ENCODE measurements at places on chromosomes 11 and 22. TPM values are rescaled to one million over a fixed set of nuclear protein-coding genes. Genes with fewer than 3 reads are reported as not detected.

GRCh38 chr22:22171357-22172218 is 73.0 kb upstream of the VPREB1 start:
- no peak overlapping the region for H3K27ac ChIP-seq
- no peaks in the 10 kb centered on the region for H3K27me3 ChIP-seq
- H3K4me3 ChIP-seq: no peak overlapping the region
- DNase-seq: no peak
- no peaks in the 10 kb centered on the region for H3K36me3 ChIP-seq

- H3K4me1 ChIP-seq: no peaks in the 10 kb centered on the region
- no peaks in the 10 kb centered on the region for H3K27me3 ChIP-seq
- DNase-seq: no peak
- no peak overlapping the region for H3K4me3 ChIP-seq
These were observed 1652.8 kb downstream of the LRRC4C start for GRCh38 chr11:39806652-39807051.

INTS4 gene
- total RNA-seq: 21.5 TPM

DNA sequence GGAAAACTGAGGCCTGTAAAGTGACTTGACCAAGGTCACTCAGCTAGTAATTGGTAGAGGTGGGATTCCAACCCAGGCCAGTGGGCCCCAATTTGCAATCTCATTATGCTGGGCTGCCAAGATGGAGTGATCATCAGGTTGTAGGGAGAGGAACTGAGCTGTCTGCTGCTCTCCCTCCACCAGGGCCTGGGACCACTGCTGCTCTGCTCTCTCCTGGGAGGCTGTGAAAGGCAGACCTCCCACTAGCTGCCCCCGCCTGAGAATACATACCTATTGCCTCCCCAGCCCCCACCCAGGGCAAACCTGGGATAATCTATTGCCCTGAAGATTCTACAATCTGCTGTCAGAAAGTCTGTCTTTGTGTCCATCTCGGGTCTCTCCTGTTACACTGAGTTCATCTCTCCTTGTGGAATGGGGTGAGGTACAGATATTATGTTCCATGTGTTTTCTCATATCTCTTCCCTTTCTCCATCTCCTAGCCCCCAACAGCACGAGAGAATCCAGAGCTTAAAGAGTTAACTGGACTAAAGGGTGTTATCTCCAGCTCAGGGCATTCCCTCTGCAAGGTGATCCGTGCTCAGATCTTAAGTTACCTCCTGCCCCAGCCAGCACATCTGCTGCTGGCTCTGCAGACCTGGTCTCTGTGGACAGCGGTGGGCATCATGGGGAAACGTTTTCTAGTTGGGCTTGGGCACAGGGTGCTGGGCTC is 5.6 kb downstream of the NECTIN1 start:
- no peaks in the 10 kb centered on the region for H3K36me3 ChIP-seq
- no peak overlapping the region for H3K4me3 ChIP-seq
- no peak overlapping the region for H3K27ac ChIP-seq
- peaks cover 12% of the 10 kb centered on the region for H3K4me1 ChIP-seq
- H3K27me3 ChIP-seq: no peaks in the 10 kb centered on the region
- DNase-seq: no peak

RIBC2 gene
- total RNA-seq: 6.7 TPM

ANKRD13D gene
- 39.5 TPM for total RNA-seq

- H3K36me3 ChIP-seq: no peaks in the 10 kb centered on the region
- H3K4me3 ChIP-seq: no peak overlapping the region
- peak; percentile 53 for DNase-seq
- no peak overlapping the region for H3K27ac ChIP-seq
- no peaks in the 10 kb centered on the region for H3K27me3 ChIP-seq
- no peaks in the 10 kb centered on the region for H3K4me1 ChIP-seq
These were observed 11.7 kb downstream of the RASD2 start for GRCh38 chr22:35552196-35552842.

- no peak for DNase-seq
- H3K36me3 ChIP-seq: no peaks in the 10 kb centered on the region
- H3K27ac ChIP-seq: no peak overlapping the region
- H3K4me3 ChIP-seq: no peak overlapping the region
These were observed 242.1 kb downstream of the BUD13 start for GRCh38 chr11:116530705-116531104.

C22orf23 gene
- total RNA-seq: not detected

GRCh38 chr11:128827191-128827893 is 39.8 kb downstream of the KCNJ1 start:
- DNase-seq: no peak
- no peak overlapping the region for H3K27ac ChIP-seq
- no peaks in the 10 kb centered on the region for H3K27me3 ChIP-seq
- H3K4me3 ChIP-seq: no peak overlapping the region

DNA sequence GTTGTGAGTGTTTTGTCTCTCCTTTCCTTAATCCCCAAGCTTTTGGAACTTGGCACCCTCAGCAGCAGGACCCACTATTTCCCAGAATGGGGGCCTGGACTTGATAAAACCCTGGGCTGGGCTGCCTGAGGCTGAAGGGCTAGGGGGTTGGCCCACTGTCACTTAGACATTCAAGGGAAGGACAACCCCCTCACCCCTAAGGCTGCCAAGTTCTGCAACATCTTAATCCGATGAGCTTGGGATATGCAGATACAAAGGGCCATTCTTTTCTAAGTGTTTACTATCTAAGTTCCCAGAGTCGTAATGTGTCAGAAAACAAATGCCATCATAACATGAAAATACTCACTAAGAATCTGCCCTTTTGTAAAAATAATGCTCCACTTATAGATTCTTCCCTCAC is 42.9 kb downstream of the IRAG1 start:
- no peaks in the 10 kb centered on the region for H3K4me1 ChIP-seq
- H3K27me3 ChIP-seq: no peaks in the 10 kb centered on the region
- no peaks in the 10 kb centered on the region for H3K36me3 ChIP-seq
- no peak for DNase-seq
- H3K27ac ChIP-seq: no peak overlapping the region

GAL3ST1 gene
- 18.8 TPM for total RNA-seq

DNA sequence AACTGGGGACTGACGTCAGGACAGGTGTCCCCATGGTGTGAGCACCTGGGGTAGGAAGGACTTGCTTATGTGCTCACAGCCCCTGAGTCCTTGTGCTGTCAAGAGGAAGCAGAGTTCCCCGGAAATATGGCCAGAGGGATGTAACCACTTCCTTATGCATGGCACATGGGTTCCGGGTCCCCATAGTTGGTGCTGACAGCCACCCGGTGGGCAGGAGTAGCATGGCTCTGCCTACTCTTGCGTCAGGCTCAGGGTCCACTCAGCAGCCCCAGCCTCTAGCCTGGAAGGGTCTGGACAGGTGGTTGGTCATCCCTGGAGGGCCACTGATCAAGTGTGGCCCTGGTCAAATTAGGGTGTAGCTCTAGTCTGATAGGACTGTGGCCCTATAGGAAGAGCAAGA is 42.8 kb upstream of the CCND1 start:
- DNase-seq: no peak
- no peak overlapping the region for H3K4me3 ChIP-seq
- no peaks in the 10 kb centered on the region for H3K36me3 ChIP-seq
- H3K4me1 ChIP-seq: no peaks in the 10 kb centered on the region
- H3K27ac ChIP-seq: no peak overlapping the region
- no peaks in the 10 kb centered on the region for H3K27me3 ChIP-seq

DNA sequence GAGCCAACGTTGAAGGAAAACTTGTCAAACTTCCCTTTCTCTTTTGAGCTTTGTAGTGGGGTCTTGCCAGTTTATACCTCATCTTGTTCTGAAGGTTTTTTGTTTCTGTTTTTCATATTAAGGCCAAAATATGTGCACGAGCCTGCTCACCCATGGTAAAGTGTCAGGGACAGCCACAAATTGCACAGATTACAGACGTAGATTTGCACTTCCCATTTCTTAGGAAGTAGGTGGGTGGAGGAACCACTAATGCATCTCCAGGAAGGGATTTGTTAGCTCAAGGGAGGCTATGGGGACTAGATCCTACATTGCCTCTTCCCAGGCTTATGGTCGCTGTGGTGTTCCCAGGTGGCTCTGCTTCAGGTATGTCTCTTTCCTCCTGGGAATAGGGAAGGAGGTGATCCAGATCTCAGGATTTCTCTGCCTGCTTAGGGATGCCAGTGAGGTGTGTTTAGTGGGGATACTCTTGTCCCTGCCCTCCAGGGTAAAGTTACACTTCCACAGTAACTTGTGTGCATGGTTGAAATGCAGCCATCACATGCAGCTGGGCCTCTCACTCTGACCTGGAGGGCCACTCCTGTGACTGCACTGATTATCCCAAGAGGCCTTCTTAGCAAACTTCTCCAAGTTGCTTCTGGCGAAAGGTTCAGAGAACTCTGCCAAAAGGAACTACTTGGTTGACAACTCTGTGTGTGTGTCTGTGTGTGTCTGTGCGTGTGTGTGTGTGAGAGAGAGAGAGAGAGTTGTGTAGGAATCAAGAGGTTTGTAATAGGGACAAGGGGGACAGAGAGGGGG is 9.8 kb downstream of the PPFIBP2 start:
- no peaks in the 10 kb centered on the region for H3K4me1 ChIP-seq
- no peaks in the 10 kb centered on the region for H3K36me3 ChIP-seq
- no peak for DNase-seq
- H3K4me3 ChIP-seq: no peak overlapping the region
- no peak overlapping the region for H3K27ac ChIP-seq

DNA sequence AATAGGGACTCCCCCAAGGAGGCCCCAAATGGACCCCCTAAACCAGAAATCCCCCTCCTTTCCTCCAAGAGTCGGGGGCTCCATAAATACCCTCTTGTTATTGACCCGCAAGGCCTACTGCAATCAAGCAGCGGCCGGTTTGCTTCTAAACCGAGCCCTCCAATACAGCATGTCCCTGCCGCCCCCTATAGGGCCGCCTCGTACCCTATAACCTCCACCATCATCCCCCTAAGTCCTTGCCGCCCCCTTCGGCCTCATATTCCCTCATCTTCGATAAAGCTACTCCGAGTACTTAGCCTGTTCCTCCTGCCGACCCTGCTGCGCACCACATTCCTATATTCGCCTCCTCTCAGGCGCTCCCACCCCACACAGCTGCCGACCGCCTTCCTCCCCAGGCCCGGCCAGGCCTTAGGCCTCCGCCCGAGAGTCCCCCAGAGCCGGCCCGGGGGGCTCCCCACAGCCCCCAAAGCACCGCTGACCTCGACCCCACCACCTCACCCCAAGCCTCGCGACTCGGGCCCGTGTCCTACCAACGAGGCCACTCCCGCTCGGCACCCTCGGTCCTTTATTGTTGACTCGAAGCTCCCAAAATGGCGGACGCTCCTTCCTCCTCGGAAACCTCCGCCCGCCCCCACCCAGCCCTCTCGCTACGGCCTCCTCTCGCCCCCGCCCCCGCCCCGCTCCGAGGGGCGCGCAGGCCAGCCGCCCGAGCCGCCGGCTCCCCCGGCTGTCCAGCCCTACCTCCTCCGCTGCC is 430 bp downstream of the DDX6 start:
- H3K27me3 ChIP-seq: no peaks in the 10 kb centered on the region
- H3K4me1 ChIP-seq: peaks cover 12% of the 10 kb centered on the region
- peak; percentile 69 for DNase-seq
- peak overlapping the region; percentile 85 for H3K4me3 ChIP-seq
- no peaks in the 10 kb centered on the region for H3K36me3 ChIP-seq

- H3K27ac ChIP-seq: no peak overlapping the region
- H3K4me1 ChIP-seq: no peaks in the 10 kb centered on the region
- H3K27me3 ChIP-seq: no peaks in the 10 kb centered on the region
- no peak for DNase-seq
- H3K36me3 ChIP-seq: no peaks in the 10 kb centered on the region
- no peak overlapping the region for H3K4me3 ChIP-seq
These were observed 29.8 kb upstream of the CCDC188 start for GRCh38 chr22:20180640-20181039.

- H3K27ac ChIP-seq: peak overlapping the region; percentile 79
- DNase-seq: peak; percentile 42
- no peak overlapping the region for H3K4me3 ChIP-seq
- no peaks in the 10 kb centered on the region for H3K36me3 ChIP-seq
- H3K4me1 ChIP-seq: peaks cover 8% of the 10 kb centered on the region
These were observed 58.1 kb upstream of the BARX2 start for GRCh38 chr11:129317571-129317970.

ATM gene
- total RNA-seq: 28.3 TPM

DNA sequence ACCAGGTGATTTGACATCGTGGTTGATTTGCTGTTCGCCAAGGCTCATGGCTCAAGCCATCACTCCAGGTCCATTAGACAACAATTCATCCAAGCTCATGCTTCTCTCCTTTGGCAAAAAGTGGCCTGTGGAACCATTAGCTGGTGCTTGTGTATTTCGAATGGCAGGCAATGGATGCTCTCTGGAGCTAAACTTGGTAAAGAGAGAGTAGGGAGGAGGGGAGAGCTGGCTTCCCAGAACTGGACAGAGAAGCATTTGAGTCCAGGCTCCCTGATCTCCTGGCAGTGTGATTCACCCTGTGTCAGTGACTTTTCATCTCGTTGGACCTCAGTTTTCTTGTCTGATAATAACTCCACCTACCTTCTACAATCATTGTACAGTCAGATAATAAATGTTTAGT is 64.6 kb downstream of the MYO18B start:
- no peaks in the 10 kb centered on the region for H3K36me3 ChIP-seq
- DNase-seq: no peak

All from colonic mucosa (tissue), 4 donors.